Neural cell (in vitro differentiated cells): ENCODE measurements at places on chromosomes 6 and 20. TPM values are rescaled to one million over a fixed set of nuclear protein-coding genes. Genes with fewer than 3 reads are reported as not detected.

Gene SCAF8
- 34.1 and 38.2 TPM in 2 replicates for polyA plus RNA-seq

Gene EFCAB8
- not detected in 2 replicates for polyA plus RNA-seq

Gene TTK
- 1.2 and 1.5 TPM in 2 replicates for polyA plus RNA-seq

Gene NKX2-2
- not detected in 2 replicates for polyA plus RNA-seq

Gene CYP39A1
- polyA plus RNA-seq = 1.4 and 2.0 TPM in 2 replicates

Gene CSNK2B
- polyA plus RNA-seq = 130 and 135 TPM in 2 replicates

Gene PTP4A1
- polyA plus RNA-seq = 51.5 and 57.6 TPM in 2 replicates

Gene SLC4A11
- 0.19 TPM in 1 of 2 replicates, not detected in the other for polyA plus RNA-seq

Gene TNNC2
- 3.8 TPM in 1 of 2 replicates, not detected in the other for polyA plus RNA-seq

Gene FOXS1
- polyA plus RNA-seq = not detected in 2 replicates

Gene DYNLT1
- polyA plus RNA-seq = 280 and 320 TPM in 2 replicates

Gene KIF25
- not detected in 2 replicates for polyA plus RNA-seq

Gene MMP24
- 57.4 and 68.9 TPM in 2 replicates for polyA plus RNA-seq

Gene EPHA7
- polyA plus RNA-seq = 11.2 and 17.4 TPM in 2 replicates

Gene RBPJL
- polyA plus RNA-seq = not detected in 2 replicates

Gene CLDN20
- polyA plus RNA-seq = 1.2 TPM in 1 of 2 replicates, not detected in the other

Gene BPIFB2
- polyA plus RNA-seq = not detected in 2 replicates

Gene LY6G6D
- not detected in 2 replicates for polyA plus RNA-seq

Gene RHAG
- polyA plus RNA-seq = not detected in 2 replicates

Gene UBD
- polyA plus RNA-seq = not detected in 2 replicates

Gene RNASET2
- polyA plus RNA-seq = 68.3 and 73.9 TPM in 2 replicates

Gene GGTLC1
- not detected in 2 replicates for polyA plus RNA-seq

Gene SYNJ2
- 0.12 TPM in 1 of 2 replicates, not detected in the other for polyA plus RNA-seq

Gene SLC44A4
- 0.09 and 0.46 TPM in 2 replicates for polyA plus RNA-seq

Gene PTGIS
- polyA plus RNA-seq = 3.0 and 3.2 TPM in 2 replicates

Gene SNX3
- polyA plus RNA-seq = 116 and 135 TPM in 2 replicates

Gene EYS
- 0.38 and 1.0 TPM in 2 replicates for polyA plus RNA-seq

Gene PTCRA
- not detected in 2 replicates for polyA plus RNA-seq

Gene RAB32
- polyA plus RNA-seq = 0.42 and 1.8 TPM in 2 replicates

Gene PGC
- not detected in 2 replicates for polyA plus RNA-seq

Gene BPIFA1
- not detected in 2 replicates for polyA plus RNA-seq

Gene PPP1R3G
- not detected in 2 replicates for polyA plus RNA-seq

Gene SIRPB1
- polyA plus RNA-seq = 0.20 TPM in 1 of 2 replicates, not detected in the other

Gene ATP6V1G2
- polyA plus RNA-seq = 56.7 and 76.7 TPM in 2 replicates

Gene PAX1
- not detected in 2 replicates for polyA plus RNA-seq
